ENCODE measurements at places on chromosomes 2 and 18. TPM values are rescaled to one million over a fixed set of nuclear protein-coding genes. Genes with fewer than 3 reads are reported as not detected.
A peak's percentile ranks its signal among the peaks of the same experiment; 100 is the strongest.

DNA sequence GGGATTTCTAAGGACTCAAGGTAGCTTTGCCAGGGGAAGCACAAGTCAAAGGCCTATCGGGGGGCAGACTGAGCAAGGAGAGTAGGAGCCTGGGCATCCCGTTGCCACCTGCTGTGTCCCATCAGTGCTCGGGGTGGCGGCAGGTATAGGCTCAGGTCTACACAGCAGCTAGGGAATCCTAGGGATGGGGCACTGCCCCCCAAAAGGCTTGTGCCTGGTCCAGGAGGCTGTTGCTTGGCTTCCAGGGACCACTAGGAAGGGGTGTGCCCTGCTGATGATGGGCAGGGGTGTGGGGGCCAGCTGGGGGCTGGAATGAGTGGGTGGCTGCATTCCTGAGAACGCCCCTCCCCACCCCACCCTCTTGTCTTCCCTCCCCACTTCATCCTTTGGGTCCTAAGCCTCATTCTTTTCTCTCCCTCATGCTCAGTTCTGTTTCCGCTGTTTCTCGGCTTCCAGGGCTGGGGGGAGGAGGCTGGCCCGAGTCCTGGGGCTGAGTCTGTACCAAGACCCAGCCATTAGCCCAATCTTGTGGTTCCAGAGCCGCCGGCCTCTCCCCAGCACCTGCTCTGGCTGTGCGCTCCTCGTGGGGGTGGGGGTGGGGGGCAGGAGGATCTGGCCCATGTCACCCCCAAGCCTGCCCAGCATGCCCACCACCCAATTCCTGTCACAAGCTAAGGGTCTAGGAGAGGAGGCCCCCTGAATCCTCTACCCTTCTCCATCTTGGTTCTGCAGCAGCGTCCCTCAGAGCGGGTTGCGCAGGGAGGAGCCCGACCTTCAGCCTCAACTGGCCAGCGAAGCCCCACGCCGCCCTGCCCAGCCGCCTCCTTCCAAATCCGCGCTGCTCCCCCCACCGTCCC, 12.8 kb downstream of the SPEG start:
- DNase-seq: no peak

The UCN gene
- total RNA-seq: 1.2 TPM

- no peak for DNase-seq
Measured at GRCh38 chr2:69983392-69983966, 22.0 kb upstream of the ASPRV1 start.

DNA sequence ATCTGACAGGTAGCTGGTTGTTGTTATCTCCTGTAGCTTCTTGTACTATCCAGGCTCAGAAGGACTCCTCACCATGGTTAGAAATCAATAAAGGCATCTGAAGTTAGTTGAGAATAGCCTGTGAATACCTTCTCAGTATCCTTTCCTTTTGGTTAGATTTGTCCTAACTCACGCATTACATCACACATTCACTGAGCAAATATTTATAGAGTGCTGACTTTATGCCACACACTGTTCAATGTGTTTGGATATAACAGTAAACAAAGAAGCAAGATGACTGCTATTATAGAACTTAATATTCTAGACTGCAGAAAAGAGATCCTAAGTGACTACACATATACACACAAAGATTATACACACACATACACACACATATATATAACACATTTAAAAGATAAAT, 889.9 kb upstream of the CHAC2 start:
- DNase-seq: no peak

GRCh38 chr2:1972948-1973347, 228.6 kb upstream of the PXDN start:
- DNase-seq: no peak

DNA sequence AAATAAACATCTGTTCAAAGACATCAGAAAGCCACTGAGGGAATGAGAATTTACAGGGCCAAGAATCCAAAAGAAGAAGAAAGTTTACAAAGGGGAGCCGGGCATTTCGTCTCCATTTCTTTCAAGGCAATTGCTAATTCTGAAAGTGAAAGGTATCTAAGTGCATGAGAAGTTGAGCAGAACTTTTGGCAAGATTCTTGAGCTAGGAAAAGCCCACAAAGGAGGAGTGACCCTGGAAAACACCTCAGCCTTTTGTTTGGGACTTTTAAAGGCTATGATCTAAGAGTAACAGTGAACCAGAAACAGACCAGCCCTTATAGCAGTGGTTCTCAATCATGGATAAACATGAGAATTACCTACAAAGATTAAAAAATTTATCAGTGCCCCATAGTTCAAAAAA, 87.4 kb downstream of the MDH1 start:
- DNase-seq: no peak

GRCh38 chr2:65746931-65747675, 314.7 kb upstream of the SPRED2 start:
- peak; percentile 38 for DNase-seq

The EPB41L3 gene
- total RNA-seq: 1.7 TPM

GRCh38 chr2:108607706-108608301, 73.5 kb downstream of the LIMS1 start:
- DNase-seq: peak; percentile 70

- no peak for DNase-seq
Measured at GRCh38 chr2:188966079-188966571, 8.0 kb upstream of the COL3A1 start.

The RAMP1 gene
- not detected for total RNA-seq

GRCh38 chr2:119608553-119608952, 64.3 kb downstream of the CFAP221 start:
- DNase-seq: no peak

The CD226 gene
- 0.06 TPM for total RNA-seq

DNA sequence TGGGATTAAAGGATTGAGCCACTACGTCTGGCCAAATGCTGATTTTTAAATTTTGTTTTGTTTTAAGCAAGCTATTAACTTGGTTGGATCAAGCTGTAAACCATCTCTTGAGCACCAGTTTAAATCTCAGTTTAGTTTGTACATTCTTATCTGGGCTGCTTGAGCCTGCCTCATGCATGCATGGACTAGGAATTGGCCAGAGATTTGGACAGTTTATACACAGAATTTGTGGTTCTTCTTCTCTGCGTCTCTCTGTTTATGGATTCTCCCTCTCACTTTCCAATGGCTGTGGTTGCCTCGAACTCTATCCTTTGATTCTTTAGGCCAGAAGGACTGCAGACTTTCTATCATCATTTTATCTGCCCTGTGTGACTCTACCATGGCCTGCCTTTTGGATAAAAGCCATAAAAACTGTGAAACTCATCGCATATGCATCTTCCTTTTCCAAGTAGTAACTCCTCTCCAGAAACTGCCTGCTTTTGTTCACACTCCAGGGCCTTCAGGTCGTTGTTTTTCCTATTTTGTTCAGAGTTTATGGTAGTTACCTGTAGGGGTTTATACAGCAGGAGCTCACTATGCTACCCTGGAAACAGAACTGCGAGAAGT, 32.5 kb upstream of the PLB1 start:
- DNase-seq: no peak

DNA sequence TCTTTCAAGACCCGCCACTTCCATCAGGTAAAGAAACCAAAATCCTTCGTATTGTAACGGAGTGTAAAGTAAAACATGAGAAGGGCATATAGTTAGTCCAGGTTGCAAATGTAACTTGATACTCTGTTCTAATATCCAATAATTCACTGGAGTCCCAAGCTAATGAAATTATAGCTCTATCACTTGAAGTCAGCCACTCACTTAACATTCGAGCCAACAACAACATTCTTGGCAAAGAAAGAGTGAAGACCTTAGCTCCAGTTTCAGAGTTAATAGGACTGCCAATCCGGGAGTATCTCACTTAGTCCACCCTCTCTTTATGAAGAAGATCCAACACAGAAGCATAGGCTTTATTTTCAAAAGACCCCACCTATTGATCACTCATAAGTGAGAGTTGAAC, 298.0 kb upstream of the SOX11 start:
- DNase-seq: no peak

The TDRD15 gene
- not detected for total RNA-seq

DNA sequence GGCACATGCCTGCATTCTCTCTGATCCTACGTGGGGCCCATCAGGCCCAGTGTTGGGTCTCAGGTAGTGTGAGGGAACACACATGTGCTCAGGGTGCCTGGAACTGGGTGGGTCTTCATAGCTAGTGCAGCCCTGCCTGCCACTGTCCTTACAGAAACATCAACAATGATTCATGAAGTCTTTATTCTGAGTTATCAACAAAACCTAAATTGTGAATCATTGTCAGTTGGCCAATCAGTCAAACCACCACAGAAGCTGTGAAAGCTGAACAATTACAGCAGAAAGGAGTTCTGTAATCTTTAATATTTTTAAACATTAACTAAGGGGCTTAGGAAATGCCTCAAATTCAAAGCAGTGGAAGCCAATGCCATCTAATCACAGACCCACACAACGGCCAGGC, 82.8 kb upstream of the ZNF521 start:
- no peak for DNase-seq

DNA sequence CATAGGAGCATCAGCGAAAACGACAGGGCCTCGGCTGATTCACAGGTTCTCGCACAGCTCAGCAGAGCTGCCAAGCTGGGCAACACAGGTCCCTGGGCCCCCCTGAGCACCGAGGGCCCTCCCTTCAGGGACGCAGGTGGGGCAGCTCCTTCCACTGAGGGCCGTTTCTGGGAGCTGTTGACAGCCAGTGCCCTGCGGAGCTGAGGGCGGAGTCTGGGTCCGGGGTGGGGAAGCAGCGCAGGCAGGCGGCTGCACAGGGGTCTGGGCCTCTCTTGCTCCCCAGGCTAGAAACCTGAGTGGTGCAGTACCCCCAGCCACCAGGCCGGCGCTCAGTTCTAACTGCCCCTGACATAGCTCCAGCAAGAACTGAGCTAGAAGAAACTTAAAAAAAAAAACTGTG, 65.7 kb downstream of the PXDN start:
- DNase-seq: no peak

The BOLL gene
- total RNA-seq: not detected

- DNase-seq: no peak
Measured at GRCh38 chr2:42256505-42256904, 87.4 kb downstream of the EML4 start.

The SERPINB11 gene
- total RNA-seq: not detected

- DNase-seq: no peak
Measured at GRCh38 chr2:199569336-199569735, 111.6 kb upstream of the SATB2 start.

DNA sequence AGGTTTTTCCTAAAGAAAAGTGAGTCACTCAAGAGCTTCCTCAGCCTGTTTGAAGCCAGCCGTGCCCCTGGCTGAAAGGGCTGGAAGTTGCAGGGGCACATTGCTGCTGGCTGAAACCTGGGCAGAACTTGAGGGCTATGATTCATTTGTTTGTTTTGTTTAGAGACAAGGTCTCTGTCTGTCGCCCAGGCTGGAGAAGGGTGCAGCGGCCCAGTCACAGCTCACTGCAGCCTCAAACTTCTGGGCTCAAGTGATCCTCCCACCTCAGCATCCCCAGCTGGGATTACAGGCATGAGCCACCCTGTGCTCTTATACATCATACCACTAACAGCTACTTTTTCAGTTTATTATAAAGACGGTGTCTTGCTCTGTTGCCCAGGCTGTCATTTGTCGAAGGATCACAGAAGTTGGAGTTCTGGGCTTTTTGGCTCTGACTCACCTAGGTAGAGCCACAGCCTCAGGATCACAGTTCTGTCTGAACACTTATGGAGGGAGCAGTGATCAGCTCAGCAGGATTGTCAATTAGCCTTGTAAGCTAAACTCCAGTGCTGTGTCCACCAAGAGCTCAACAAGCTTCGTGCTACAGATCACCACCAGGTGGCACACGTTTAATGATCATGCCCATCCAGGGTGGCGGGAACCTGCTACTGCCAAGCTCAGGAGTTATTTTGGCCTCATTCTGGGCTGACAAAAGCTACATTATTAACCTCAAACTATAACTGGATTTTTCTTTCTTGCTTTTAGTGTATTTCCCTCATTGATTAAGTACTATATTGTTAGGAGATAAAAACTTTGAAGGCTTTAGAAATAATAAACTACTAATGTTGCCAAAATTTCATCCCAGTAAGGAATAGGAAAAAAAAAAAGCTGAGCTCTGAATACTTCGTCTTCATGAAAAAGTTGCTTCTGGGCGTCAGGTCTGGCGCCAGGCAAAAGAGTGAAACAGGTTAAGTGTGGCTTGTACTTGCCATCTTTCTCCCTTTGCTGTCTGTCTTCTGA, 57.9 kb downstream of the ARHGEF33 start:
- DNase-seq: peak; percentile 89

DNA sequence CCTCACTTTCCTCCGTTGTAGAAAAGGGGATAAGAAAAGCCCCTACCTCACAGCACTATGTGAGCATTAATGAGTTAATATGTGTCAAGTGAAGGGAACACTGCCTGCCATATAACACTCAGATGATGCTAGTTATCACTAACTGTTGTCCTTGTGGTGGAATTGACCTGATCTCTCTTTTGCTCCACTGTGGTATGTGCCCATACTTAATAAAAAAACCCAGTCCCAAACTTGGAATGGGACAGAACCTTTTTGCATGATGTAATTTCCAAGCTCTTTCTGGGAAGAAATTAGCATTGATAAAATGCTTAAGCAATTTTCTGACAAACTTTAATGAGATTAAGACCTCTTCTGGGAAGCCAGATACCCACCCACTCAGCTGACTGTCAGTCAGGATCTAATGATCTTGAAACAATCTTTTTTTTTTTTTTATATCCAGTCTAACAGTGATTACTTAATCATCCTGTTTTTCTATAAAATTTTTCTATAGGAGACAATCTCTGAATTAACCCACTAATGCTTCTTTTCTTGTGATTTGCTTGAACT, 158.7 kb downstream of the ZBTB7C start:
- DNase-seq: no peak
